ENCODE measurements at places on chromosomes 5 and 9.

DNA sequence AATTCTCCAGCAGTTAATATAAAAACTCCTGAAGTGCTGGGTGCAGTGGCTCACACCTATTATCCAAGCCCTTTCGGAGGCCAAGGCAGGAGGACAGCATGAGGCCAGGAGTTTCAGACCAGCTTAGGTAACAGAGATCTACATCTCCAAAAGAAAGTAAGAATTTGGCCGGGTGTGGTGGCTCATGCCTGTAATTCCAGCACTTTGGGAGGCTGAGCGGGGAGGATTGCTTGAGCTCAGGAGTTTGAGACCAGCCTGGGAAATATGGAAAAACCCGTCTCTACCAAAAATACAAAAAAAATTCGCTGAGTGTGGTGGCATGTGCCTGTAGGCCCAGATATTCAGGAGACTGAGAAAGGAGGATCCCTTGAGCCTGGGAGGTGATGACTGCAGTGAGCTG, 6.7 kb upstream of the GPBP1 start:
- no peak for DNase-seq

- no peak for DNase-seq
Measured at GRCh38 chr9:124493218-124493617, 14.0 kb downstream of the NR5A1 start.

GRCh38 chr5:68679041-68679440, 414.8 kb upstream of the SLC30A5 start:
- no peak for DNase-seq

GRCh38 chr9:99515093-99515492, 293.0 kb downstream of the SEC61B start:
- DNase-seq: no peak

DNA sequence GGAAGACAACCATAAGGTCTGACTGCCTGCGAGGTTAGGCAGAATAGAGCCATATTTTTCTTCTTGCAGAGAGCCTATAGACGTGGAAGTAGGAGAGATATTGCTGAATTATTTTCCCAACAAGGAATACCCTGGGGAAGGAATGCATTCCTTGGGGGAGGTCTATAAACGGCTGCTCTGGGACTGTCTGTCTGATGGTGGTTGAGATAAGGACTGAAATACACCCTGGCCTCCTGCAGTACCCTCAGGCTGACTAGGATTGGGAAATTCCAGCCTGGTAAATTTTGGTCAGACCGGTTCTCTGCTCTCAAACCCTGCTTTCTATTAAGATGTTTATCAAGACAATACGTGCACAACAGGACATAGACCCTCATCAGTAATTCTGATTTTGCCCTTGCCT, 617.5 kb upstream of the GRIN3A start:
- DNase-seq: no peak

Measured in GM23248 (cell line).